KG1 (cell line): ENCODE measurements at places on chromosomes 12 and 14.
A peak's percentile ranks its signal among the peaks of the same experiment; 100 is the strongest.

DNA sequence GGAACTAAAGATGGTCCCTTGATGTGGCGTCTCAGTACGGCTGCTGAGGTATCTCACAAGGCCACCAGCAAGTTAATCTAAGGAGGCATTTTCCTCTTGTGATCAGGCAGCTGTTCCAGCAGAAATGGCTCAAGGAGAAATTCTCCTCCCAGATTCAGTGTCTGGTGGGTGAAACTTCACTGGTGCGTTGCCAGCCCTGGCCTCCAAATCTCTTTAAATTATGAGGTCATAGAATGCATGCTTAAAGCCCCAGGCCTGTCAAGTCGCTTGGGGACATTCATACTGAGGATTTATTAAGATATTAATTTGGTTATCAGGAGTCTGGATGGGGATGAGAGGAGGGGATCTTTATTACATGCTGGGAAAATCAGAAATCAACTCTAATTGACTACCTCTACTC lies 72.9 kb downstream of the PPP2R5C start:
- no peak for DNase-seq

GRCh38 chr12:17588968-17589367 lies 501.0 kb downstream of the RERGL start:
- no peak for DNase-seq

DNA sequence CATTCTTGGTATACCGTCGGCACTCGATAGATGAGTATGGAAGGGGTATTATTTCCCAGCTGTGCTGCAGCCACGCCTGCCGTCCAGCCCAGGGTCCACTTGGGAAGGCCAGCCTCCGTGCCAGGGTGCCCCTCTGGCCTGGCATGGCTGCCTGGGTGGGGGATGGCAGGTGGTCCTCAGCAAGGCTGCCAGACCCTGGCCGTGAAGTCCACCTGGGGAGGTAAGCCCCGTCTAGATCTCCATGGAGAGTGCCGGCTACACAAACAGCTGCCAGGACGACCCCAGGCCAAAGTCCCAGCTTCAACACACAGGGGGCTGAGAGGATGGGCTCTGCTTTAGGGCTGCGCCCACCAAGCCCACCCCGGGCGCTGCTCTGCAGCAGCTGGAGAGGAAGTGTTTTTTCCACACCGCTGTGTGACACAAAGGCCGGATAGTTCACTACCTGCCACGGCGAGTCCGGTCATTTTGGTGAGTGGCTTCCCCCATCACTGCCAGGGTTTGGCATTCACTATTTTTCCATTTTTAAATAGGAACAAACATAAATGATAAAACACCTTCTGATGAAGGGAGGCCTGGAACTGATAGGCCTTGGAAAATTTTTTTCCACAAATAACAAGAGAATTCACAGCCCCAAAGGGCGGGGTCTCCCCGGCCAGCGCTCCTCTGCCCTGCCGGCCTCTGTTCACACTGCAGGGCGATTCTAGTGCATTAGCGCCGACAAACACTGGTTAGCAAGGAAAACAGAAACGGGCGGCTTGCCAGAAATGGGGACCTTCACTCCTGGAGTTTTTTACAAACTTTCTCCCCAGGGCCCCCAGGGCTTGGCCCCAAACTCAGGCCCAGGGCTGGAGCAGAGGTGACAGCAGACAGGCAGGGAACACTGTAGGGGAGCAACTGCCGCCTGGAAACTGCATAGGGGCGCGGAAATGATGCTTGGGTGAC lies 161.5 kb downstream of the CALM1 start:
- no peak for DNase-seq

DNA sequence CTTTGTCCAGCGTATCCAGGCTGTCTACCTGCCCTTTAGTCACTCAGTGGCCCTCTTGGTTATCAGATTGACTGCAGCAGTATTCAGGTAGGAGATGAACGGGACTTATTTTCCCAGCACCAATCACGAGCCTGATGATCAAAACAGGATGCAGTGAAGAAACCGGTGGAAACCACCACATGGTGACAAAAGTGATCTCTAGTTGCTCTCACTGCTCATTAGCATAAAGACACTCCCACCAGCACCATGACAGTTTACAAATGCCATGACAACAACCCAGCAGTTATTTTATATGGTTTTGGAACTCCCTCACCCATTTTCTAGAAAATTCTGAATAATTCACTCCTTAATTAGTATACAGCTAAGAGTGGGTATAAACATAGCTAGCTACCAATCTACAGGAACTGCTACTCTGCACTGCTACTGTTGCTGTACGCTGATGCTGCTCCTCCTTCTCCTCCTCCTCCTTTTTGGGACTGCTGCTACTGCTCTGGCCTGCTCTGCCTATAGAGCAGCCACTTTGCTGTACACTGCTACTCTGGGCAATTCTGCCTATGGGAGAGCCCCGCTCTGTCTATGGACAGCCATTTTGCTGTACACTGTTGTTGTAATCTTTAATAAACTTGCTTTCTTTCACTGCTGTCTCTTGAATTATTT lies 142.5 kb upstream of the SSTR1 start:
- DNase-seq, result no peak

GRCh38 chr12:457676-458075 lies 2.1 kb upstream of the B4GALNT3 start:
- no peak for DNase-seq

- DNase-seq, result no peak
Observed at GRCh38 chr12:3223601-3224529, 146.7 kb downstream of the TSPAN9 start.

DNA sequence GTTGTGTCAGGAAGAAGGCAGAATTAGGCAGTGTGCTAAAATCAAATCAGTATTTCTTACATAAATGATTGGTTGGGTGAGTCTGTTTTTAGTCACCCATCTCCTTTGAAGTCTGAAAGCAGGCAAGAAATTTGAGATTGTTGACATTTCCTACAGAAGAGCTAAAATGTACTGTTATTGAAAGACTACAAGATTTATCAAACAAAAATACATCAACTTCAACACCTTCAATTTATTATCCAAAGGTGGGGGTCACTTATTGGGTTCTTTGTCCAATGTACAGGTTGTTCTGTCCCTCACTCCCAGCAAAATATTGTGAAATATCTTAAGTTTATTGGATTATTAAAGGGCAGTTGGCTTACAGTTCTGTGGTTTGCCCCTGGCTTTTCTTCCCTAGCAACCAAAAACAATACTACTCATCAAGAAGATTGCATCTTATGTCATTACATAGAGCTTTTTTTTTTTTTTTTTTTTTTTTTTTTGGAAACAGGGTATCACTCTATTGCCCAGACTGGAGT lies 20.6 kb upstream of the PKP2 start:
- DNase-seq, result no peak

DNA sequence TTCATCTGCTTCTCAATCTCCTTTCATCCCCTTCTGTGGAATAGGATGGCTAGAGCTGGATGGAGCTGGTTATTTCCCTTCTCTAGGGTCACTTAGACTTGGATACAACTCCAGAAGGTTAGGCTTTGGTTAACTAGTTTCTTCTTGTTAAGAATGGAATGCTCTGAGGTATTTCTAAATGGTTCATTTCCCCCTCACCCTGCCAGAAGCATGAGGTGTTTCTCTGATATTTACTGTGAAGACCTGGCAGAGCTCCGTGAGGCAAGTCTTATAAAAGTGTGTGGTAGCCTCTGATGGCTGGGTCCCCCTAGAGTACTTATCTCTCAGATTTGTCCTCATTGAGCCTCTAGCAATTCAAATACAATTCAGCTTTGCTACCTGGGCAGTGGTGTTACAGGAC lies 207.9 kb downstream of the SLC16A7 start:
- no peak for DNase-seq

DNA sequence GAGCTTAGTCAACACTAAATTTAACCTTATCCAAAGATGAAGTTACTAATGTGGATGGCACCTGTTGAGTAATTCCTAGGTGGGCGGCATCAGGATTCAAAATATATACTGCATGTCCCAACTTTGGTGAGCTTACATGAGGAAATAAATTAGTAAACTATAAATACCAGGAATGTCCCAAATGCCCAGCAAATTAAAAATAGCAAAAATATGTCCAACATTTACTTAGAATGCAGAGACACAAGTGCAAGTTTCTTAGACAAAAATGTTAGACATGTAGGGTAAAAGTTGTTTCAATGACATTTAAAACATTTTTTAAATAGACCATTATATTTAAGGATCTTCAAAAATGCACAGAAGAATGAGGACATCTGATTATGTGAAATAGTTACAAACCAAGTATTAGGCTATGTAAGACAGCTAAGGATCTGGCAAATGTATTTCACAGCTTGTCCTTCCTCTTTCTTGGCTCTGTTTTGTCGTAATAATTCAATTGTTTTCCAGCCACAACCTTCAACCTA lies 115.9 kb downstream of the NAV3 start:
- DNase-seq, result no peak

DNA sequence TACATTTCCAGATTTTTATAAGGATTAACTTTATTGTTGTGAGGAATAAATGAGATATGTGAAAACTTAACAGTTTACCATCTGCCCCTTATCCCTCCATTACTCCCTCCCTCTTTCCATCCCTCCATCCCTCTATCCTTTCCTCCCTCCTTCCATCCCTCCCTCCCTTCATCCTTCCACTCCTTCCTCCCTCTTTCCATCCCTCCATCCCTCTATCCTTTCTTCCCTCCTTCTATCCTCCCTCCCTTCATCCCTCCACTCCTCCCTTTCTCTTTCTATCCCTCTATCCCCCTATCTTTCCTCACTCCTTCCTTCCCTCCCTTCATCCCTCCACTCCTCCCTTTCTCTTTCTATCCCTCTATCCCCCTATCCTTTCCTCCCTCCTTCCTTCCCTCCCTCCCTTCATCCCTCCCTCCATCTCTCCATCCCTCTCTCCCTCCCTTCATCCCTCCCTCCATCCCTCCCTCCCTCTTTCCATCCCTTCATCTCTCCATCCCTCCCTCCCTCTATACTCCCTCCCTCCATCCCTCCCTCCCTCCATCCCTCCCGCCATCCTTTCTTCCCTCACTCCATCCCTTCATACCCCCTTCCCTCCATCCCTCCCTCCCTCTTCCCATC lies 181.8 kb upstream of the PLXNC1 start:
- no peak for DNase-seq

- no peak for DNase-seq
Observed at GRCh38 chr12:115941362-115941761, 336.1 kb downstream of the MED13L start.

GRCh38 chr12:4215229-4216186 lies 58.1 kb upstream of the CCND2 start:
- peak; percentile 54 for DNase-seq

- DNase-seq, result no peak
Observed at GRCh38 chr12:32727237-32727636, 28.5 kb downstream of the YARS2 start.

DNA sequence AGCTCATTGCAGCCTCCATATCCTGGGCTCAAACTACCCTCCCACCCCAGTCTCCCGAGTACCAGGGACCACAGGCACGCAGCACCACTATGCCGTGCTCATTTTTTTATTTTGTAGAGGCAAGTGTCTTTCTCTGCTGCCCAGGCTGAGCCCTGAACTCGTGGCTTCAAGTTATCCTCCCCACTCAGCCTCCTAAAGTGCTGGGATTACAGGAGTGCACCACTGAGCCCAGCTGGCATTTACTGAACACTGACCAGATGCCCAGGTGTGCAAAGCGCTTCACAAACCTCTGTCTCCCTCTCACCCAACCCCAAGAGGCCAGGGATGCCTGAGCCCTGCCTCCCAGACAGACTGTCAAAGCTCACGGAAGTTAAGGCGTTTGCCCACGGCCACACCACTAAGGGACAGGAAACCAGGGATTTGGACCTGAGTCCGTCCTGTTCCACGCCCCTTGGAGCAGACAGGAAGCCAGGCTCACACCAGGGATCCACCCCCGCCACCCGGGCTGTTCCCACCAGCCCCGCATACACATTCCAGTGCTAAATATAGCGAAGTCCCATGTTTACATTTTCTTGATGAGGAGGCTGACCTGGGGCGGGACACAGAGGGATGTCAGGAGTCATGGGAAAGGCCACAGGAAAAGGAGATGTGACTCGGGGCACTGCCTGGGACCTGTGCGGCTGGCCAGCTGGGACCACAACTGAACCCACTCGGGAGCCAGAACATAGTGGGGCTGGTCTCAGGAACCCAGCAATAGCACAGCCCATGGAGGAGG lies 51.2 kb downstream of the TESC start:
- no peak for DNase-seq

DNA sequence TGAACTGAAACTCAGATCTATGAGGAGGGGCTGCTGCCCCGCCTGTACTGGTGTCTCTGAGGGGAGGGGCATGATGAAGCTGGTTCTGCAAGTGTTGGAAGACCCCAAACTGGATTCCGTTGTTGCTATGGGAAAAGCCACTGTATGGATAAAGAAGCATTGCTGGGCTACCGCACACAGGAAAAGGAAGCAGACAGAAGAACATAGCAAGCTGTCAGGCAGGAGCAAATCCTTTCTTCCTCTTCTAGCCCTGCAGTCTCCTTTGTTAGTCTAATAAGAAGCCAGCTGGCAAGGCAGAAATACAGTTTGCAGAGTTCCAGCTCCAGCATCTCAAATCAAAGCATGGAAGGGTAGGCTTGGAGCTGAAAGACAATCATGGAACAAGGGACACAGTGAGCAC lies 26.3 kb upstream of the NR1H4 start:
- DNase-seq, result no peak

DNA sequence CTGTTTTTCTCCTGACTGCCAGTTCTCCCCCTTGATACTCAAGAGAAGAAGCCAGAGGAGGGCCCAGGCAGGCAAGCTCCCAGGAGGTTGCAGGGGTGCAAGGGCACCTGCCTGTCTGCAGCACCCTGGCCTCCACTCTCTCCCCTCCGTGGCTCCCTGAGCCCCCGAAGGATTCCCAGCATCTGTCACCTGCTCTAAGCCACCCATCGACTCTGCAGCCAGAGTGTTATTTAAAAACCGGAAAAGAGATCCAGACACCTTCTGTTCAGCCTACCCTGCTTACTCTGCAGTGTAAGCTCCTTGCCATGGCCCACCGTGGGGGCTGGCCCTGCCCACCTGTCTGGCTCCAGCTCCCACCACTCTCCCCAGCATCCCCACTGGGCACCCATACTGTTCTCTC lies 121.4 kb downstream of the KSR2 start:
- DNase-seq, result no peak

DNA sequence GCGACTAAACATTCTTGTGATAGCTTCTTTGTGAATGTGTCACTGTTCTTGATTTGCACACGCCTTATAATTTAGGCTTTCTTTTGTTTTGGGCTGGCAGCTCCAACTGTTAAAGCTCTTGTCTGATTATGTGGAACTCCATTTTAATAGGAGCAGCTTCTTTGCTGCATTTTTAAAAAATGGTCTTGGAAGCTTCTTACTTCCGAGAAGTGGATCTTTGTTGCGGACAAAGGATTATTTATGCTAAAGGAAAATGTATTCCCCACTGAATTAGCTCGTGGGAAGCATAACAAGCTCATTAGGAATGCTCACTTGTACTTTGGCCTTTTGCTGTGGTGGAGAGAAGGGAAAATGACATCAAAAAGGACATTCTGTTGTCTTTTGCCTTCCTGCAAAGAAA lies 20.0 kb downstream of the GAS2L3 start:
- DNase-seq, result no peak

- no peak for DNase-seq
Observed at GRCh38 chr12:91964501-91964900, 181.1 kb downstream of the BTG1 start.
